ENCODE measurements at places on chromosomes 2 and 18.

DNA sequence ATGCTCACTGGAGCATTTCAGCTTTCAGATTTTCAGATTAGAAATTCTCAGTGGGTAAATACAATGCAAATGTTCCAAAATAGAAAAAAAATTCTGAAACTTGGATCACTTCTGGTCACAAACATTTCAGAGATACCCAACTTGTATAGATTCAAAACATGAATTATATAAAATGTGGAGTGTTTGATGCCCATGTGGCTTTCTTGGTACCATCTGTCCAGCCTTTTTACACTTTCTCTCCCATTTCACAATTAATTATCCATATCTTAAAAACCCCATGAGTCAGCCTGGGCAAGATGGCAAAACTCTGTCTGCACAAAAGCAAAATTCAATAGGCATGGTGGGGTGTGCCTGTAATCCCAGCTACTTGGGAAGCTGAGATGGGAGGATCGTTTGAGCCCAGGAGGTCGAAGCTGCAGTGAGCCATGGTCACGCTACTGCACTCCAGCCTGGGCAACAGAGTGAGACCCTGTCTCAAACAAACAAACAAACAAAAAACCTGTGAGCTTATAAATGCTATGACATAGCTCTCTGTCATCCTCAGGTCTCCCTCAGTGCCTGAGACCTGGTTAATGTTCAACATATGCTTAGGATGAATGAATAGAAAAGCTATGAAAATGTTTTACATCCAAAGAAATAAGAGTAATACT lies 146.3 kb upstream of the TTC39C start:
- no peak for DNase-seq

- DNase-seq = no peak
These were observed 586 bp downstream of the FNDC4 start for GRCh38 chr2:27494284-27494943.

DNA sequence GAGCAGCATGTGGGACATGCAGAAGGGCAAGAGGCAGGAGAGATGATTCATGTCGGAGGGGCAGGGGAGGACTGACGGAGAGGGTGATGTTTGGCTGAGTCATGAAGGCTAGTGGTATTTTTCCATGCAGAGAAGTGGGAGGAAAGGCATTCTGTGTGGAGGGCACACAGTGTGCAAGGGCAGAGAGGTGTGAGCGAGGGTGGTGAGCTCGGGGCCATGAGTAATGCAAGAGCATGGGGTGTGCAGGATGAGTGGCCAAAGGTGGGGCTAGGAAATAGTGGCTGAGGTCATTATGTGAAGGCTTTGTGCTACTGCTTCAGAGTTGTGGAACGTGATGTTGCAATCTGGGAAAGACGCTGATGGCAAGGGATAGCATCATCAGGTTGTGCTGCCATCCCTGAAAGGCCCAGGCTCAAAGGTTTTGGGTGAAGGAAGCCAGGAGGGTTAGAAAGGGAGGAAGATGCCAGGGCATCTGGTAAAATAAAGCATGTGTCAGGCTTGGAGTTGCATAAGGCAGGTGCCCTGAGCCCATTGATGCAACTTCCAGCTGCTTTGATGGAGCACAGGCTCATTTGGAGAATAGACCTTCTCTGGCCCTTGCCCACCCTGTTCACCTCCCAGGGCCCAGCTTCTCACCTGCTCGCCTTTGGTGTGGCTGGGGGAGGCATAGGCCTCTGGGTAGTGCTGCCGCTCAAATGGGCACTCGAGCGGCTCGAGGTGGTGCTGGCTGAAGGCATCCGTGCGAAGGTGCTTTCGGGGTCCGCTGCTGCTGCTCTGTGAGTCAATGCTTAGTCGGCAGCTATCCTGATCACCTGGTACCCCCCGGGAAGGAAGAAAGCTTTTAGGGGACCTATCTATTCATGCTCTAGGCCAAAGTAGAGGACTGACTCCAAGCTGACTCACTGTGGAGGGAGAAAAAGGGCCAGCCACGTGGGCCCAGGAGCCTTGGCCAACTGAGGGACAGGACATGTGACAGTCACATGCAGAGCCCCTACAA lies 37.5 kb downstream of the PAX8 start:
- DNase-seq = no peak

DNA sequence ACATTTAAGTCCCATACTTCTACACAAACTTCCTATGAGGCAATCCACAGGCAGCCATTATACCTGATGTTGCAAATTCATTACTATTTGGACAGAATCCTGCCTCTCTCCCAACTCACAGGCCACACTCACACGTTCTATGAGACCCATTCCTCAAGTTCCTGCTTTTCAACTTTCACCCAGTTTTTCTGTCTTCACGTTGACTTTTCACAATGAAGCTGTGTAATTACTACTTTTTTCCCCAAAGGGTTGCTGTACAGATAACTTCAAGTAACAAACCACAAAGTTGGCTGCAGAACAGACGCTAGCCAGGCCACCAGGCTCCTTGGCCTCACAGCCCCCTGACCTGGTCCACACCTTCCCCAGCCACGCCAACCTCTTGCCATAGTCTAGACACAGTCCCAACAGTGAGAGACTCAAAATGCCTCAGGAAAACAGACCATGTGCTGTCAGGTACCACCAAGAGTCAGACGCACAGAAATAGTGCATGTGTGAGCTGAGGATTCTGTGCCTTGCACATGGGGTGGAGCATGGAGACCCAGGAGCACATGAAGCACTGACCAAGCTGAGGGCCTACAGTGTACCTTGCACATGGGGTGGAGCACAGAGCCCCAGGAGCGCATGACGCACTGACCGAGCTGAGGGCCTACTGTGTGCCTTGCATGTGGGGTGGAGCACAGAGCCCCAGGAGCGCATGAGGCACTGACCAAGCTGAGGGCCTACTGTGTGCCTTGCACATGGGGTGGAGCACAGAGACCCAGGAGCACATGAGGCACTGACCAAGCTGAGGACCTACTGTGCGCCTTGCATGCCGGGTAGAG lies 61.0 kb downstream of the EIPR1 start:
- DNase-seq = no peak

DNA sequence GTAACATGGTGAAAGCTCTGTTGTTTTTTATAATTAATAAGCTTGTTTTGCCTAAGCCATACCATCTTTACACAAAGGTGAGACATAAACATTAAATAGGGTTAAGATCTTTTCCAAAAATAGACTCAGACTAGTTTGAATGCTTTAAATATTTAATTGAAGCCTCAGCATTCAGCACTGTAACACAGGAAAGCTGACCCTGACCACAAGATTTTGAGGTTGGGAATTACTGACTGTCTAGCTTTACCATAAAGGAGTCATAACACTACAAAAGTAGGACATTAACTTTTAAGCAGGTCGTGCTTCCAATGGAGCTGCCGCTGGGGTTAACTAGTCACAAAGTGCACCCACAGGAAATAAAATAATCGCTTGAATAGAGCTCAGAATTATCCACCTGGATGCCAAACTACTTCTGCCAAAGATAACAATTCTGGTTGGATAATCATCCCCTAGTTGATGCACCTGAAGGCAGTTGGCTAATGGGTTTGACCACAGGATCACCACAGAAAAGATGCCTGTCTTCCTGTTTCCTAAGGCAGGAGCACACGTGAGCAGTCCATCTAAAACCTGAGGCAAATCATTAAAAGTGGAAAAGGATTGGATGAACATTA lies 106.2 kb downstream of the COBLL1 start:
- DNase-seq = no peak

- DNase-seq = no peak
These were observed 65.7 kb downstream of the PDCL3 start for GRCh38 chr2:100628506-100628905.

DNA sequence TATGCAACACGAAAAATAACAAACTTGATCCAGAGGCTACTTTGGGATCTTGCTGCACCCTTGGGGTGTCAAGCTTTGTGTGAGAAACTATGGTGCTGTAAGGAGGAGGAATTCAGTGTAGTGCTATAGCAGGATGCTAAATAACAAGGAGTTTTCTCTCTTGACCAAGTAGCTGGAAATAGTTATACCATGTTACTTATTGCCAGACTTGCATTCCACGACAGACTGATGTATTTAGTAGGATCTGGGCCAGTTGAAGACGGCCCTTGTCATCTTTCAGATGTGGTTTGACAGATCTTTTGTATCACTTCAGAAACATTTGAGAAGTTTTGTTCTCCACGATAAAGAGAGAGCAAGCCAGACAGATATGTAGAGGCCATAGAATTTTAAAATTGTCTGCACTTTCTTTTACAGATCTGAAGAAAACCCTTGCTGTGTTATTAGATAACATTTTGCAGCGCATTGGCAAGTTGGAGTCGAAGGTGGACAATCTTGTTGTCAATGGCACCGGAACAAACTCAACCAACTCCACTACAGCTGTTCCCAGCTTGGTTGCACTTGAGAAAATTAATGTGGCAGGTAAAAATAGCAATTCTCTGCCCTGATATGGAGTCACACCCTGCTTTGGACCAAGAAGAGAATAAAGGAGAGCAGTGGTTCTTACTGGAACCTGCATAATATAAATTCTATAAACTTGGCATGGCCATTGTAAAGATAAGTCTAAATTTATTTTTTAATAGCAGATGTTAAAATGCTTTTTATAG lies 16.3 kb downstream of the MGAT5 start:
- DNase-seq = no peak

DNA sequence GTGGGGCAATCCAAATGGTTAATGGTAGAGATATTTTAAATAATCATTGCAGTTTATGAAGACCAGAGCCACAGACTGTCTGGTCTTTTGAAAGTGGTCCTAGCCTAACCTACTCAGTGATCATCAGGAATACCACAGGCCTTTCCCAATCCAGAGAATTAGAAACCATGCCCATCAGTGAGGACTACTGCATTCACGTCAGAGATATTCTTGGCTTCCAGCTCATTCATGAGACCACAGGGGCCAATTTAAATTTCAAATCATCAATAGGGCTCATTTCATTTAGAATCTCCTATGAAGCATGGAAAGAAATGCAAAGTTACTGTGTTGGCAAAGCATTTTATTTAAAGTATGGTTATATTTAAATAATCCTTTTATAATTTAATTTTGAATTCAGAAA lies 362.3 kb upstream of the KCNJ3 start:
- no peak for DNase-seq

- no peak for DNase-seq
These were observed 12.0 kb downstream of the TCF4 start for GRCh38 chr18:55576001-55576400.

DNA sequence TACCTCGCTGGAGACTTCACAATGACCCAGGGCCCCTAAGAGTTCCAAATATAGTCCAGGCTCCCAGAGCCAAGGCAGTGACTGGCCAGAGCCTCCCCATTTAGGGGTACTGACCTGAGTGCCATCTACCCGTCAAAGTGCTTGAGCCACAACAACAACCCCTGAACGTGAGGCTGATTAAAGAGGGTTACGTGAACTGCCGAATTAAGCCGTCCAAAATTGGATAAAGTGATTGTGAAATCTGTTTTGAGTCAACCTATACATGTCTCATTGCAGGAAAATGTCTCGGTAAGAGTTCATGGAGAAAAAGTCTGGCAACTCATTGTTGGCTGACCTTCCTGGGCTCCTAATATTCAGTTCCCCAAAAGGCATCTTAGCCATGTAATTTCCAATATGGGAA lies 116.3 kb downstream of the TTC32 start:
- DNase-seq = no peak

GRCh38 chr18:12408247-12408869 lies 629 bp downstream of the PRELID3A start:
- DNase-seq = no peak

GRCh38 chr2:224194161-224194560 lies 155.1 kb upstream of the SERPINE2 start:
- no peak for DNase-seq

GRCh38 chr2:45944074-45944473 lies 292.6 kb downstream of the PRKCE start:
- DNase-seq = no peak

- DNase-seq = no peak
These were observed 506.7 kb upstream of the CNTNAP5 start for GRCh38 chr2:123518367-123518766.

DNA sequence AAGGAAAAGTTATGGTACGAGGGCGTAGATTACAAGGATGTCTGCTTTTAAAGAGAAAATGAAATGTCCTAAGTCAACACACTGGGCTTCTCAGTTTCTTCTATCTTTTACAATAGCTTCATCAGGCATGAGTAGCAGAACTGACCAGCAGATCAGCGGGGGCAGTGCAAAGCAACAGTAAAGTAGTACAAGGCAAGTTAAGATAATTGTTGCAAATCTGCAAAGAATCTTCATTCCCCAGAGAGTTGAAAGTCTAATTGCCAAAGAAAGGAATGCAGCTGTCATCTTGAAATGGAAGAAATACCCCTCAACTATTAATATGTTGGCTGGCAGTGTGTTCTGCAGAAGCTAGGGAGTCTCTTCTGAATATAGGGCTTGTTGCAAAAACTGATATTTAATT lies 60.2 kb upstream of the SLC39A10 start:
- DNase-seq = no peak

GRCh38 chr2:127388423-127389164 lies 819 bp upstream of the MAP3K2 start:
- no peak for DNase-seq

- DNase-seq = no peak
These were observed 5.7 kb downstream of the LCT start for GRCh38 chr2:135831180-135831812.
